ENCODE measurements at places on chromosomes 13 and 19.

GRCh38 chr13:95201814-95202651 lies 99.2 kb downstream of the ABCC4 start:
- no peak for DNase-seq

DNA sequence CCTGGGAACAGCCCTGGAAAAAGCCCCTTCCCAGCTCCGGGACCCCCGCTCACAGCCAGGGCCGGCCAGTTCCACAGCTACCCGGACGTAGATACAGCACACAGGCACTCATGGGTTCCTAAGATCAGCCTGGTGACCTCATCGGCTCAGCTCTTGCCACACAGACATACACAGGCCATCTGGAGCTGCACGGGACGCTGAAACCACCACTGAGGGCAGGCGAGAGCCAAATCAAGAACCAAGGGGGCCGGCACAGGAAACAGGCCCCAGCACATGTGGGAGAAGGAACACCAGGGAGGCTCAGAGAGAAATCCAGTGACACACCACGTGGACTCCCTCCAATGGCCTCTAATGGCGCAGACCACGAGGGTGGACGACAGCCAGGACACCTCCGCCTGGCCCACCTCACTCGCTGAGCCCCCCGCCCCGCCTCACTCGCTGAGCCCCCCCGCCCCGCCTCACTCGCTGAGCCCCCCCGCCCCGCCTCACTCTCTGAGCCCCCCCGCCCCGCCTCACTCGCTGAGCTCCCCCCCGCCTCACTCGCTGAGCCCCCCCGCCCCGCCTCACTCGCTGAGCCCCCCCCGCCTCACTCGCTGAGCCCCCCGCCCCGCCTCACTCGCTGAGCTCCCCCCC lies 69.7 kb upstream of the C13orf46 start:
- DNase-seq: no peak

DNA sequence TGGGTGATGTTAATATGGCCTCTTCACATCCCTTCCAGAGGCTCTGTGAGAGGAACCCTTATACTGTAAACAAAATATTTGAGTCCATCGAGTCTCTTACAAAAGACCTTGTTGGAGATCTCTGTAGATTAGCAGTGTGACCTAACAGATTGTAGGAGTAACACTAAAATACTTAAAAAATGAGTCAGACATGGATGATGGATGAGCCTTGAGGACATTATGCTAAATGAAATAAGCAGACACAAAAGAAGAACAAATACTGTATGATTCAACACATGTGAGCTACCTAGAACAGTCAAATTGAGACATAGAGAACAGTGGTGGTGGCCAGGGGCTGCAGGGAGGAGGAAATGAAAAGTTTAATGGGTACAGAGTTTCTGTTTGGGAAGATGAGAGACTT lies 152.2 kb upstream of the UBL3 start:
- no peak for DNase-seq

DNA sequence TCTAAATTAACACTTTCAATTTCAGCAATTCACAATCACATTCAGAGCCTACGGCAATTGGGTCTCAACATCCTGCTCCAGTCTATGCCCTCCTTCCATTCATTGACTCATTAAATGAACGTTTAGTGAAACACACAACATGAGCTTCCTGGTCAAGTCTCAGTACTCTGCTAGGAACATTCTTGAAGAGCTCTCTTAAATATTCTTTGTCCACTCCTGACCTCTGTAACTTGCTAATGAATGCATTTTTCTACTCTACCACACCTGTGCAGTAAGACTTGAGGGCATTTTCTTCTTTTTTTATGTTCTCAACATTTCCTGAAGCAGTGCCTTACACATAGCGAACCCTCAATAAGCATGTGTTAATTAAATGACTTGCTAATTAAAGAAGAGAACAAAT lies 168.6 kb downstream of the OXGR1 start:
- no peak for DNase-seq

GRCh38 chr13:48545608-48546007 lies 12.7 kb upstream of the RCBTB2 start:
- DNase-seq: no peak

- no peak for DNase-seq
Observed at GRCh38 chr13:113815151-113816058, 48.5 kb downstream of the GAS6 start.

- DNase-seq: no peak
Observed at GRCh38 chr13:76286178-76286577, 600.0 kb downstream of the KCTD12 start.

DNA sequence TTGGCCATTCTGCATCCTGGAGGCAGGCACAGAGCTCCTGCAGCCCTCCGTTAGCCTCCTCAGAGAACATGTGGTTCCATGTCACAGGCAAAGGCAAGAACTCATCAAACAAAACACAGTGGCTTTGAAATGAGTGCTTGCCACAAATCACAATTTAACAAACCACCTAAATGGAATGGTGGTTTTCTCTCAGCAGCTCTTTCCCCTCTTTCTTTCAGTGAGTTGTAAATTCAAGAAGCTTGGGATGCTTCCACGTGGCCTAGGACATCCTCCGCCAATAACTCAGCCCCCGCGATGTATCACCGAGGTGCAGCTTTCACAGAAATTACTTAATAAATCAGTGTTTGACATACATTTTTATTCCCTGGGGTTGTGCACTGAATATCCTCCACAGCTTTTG lies 65.4 kb upstream of the RFC3 start:
- no peak for DNase-seq

DNA sequence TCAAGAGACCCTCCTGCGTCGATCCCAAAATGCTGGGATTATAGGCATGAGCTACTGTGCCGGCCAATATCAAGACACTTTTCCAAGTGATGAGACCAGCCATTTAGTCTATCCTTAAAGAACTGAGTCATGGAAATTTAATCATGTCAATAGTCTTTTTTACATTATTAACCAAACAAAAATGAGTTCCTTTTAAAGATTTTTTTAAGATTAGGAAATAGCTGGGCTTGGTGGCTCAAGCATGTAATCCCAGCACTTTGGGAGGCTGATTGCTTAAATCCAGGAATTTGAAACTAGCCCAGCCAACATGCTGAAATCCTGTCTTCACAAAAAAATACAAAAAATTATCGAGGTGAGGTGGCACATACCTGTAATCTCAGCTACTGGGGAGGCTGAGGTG lies 16.7 kb upstream of the ZNF564 start:
- DNase-seq: no peak

DNA sequence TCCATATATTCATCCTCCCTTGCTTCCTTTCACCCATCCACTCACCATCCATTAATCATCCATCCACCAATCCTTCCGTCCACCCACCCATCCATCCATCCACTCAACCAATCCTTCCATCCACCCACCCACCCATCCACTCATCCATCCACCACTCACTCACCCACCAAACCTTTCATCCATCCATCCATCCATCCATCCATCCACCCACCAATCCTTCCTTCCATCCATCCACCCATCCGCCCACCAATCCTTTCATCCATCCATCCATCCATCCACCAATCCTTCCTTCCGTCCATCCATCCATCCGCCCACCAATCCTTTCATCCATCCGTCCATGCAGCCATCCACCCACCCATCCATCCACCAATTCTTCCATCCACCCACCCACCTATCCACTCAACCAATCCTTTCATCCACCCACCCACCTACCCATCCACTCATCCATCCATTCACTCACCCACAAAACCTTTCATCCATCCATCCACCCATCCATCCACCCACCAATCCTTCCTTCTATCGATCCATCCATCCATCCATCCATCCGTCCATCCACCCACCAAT lies 3.0 kb downstream of the SBK3 start:
- DNase-seq: no peak

DNA sequence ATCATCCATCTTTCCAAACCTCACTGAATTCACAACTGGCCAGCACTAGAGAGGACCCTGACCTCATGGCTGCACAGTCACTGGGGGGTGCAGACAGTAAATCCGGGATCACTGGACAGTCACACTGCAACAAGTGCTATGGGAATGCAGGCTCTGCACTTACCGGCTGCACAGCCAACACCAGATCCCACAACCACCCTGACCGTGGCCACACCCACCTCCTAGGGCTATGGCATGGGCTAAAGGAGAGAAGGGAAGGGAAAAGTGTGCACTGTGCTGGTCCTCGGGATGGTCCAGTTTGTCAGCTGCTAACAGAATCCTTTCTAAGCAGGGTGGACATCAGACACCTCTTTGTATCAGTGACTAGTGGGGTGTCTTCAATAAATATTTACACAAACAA lies 118.2 kb downstream of the MIPEP start:
- DNase-seq: no peak

DNA sequence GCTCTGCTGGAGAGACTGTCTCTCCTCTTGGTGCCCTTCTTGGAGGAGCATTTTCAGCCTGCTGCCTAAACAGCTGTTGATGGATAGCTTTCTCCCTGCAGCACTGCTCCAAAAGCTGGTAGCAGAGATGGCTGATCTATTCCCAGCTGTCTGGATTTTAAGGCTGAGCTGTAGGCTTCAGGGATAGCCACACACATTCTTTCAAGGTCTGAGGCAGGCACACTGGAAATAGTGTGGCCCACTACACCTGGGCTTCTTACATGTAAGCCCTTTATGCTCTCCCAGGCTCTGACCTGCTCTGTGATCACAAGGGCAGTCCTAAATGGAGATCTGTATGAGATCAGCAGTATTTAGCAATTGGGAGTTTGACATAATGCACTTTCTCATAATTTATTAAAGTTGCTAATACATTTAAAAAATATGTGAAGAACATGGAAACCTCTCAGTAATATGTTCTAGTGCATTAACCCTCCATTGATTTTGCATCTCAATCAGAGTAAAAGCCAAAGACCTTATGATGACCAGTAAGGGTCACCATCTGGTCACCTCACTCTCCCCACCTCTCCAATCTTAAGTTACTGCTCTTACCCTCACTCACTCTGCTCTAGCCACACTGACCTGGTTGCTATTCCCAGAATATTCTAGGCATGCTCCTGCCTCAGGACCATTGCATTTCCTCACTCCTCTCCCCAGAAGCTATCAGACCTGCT lies 91.6 kb downstream of the MBNL2 start:
- no peak for DNase-seq

DNA sequence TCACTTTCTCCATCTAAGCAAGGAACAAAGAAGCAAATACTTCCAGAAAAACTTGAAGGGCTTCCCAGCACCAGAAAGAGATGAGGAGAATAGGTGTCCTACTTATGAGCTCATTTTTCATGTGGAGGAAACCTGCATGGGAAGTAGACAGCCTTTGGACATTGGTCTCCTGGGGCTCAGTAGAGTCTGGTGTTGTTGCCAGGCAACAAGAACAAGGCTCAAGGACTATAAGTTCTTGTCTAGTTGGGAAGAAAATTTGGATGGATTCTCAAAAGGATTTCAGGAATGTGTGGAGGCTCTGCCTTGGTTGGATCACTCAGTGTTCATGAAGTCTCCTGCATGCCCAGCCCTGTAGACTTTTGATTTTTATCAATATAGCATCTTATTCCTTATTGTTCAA lies 84.5 kb downstream of the MBNL2 start:
- no peak for DNase-seq

DNA sequence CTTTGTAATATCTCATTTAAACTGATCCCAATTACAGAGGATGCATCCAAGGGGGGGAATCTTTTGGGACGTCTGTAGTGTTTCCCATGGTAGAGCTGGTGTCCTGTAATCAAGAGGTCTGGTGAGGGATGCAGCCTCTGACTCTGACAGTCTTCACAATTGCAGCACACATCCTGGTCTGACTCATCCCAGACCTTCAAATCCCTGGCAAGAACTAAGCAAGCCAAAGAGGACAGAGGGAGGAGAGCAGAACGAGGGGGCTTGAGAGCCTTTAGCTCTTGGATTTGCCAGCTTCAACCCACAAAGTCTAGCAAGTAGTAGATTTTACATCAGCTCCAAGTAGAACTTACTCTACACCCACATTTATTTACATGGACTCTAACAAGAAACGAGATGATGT lies 17.3 kb upstream of the FCGBP start:
- no peak for DNase-seq

- DNase-seq: no peak
Observed at GRCh38 chr13:81745391-81745790, 1404.5 kb upstream of the SPRY2 start.

- no peak for DNase-seq
Observed at GRCh38 chr19:43316591-43317319, 36.7 kb upstream of the CD177 start.

GRCh38 chr19:54888239-54888638 lies 14.2 kb downstream of the FCAR start:
- DNase-seq: no peak

GRCh38 chr19:51186323-51186722 lies 38.6 kb upstream of the CD33 start:
- DNase-seq: no peak

DNA sequence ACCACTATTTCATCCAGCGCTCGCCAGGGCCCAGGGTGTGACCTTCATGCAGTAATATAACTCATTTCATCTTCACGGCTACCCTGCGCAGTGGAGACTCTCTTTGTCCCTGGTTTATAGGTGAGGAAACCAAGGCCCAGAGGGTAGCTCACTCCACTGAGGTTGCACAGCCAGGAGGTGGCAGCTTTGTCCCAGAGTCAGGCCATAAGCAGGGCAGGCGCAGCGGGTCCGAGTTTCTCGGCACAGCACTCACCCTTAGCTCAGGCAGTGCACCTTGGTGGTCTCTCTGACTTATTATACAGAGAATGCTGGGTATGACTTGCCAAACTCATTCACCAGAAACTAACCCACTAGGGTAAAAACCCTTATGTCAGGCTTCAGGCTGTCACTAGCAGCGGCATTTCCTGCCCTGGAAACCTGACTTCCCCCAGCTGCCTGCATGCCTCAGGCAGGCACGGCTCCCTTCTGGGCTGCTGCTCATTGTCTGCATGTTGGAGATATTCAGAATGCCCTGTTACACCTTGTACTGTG lies 24.5 kb downstream of the PPP5C start:
- no peak for DNase-seq

DNA sequence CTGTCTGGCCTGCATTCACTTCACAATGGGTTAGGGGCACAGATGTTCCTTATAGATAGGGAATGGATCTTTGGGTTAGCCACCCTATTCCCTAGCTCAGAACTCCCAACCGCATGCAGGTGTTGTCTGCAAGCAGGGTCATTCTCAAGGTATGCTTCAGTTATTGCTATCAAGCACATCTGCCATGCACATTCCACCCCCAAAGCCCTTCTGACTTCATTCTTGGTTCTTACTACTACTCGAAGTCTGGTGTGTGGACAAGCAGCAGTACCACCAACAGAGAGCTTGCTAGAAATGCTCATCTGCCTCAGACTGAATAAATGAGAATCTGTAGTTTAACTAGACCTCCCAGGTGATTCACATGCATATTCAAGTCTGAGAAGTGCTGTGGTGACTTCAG lies 31.3 kb downstream of the SERPINE3 start:
- no peak for DNase-seq

- DNase-seq: no peak
Observed at GRCh38 chr13:51630288-51630615, 46.0 kb downstream of the WDFY2 start.

Measured in nucleus accumbens (tissue), 56 donors.